T-helper 2 cell treated with Interferon-gamma antibody and Interleukin-4, amounts not matched to agents 100 ng/mL and 5 ng/mL, for 36 hours (primary cell): ENCODE measurements at places on chromosomes 11 and 22. TPM values are rescaled to one million over a fixed set of nuclear protein-coding genes. Genes with fewer than 3 reads are reported as not detected.

FAM227A gene
- total RNA-seq, result 0.11 TPM in 1 of 2 replicates, not detected in the other

NCR3LG1 gene
- 0.82 and 1.0 TPM in 2 replicates for total RNA-seq

CD3E gene
- total RNA-seq, result 576 and 590 TPM in 2 replicates

MRE11 gene
- 40.7 and 43.5 TPM in 2 replicates for total RNA-seq

IL17REL gene
- not detected in 2 replicates for total RNA-seq

LRRC74B gene
- not detected in 2 replicates for total RNA-seq

RBM7 gene
- total RNA-seq, result 35.5 and 36.5 TPM in 2 replicates

CSNK2A3 gene
- 0.18 and 1.0 TPM in 2 replicates for total RNA-seq

PLAAT2 gene
- not detected in 2 replicates for total RNA-seq

SULT4A1 gene
- 0.25 TPM in 1 of 2 replicates, not detected in the other for total RNA-seq

MRGPRE gene
- total RNA-seq, result not detected in 2 replicates

CCDC116 gene
- 0.23 and 0.66 TPM in 2 replicates for total RNA-seq

GNB1L gene
- 9.6 and 10.1 TPM in 2 replicates for total RNA-seq

STK33 gene
- 0.52 and 1.1 TPM in 2 replicates for total RNA-seq

INPP5J gene
- 0.30 TPM in 1 of 2 replicates, not detected in the other for total RNA-seq
